Ascending aorta (tissue), 2 donors: ENCODE measurements at places on chromosomes 11 and 22.

DNA sequence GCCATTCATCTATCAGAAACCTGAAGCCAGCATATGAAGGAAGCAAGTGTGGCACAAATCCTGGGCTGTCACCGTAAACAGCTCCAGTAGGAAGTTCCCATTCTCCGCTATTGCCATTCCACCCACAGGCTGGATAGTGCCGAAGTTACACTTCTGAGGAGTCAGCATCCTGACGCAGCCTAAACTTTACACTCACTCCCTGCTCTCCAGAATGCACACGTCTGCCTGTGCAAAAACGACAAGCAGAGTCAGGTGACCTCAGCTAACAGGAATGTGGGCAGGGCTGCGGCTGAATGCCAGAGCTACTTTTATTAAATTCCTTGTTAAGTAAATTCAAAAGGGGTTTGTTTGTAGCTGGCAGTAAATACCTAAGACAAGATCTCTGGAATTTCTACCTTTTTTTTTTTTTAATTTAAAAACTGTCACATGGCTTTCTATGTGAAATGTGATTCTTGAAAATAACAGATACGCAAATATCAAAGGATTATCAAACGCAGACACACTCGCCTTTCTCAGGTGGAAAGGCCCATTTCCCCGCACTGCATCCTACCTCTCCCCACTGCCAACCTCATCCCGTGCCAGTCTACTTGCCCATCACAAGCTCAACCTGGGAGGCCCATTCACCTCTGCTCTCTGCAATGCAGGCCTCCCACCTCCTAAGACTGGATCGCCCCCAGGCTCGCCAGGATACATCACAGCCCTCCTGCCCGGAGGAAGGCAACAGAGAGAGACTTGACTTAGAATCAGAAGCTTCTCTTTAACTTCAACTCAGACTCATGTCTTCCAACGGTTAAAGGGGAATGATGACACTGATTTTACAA, 33.5 kb downstream of the NFRKB start:
- DNase-seq, result no peak

- no peak for DNase-seq
These were observed 139.9 kb downstream of the C11orf91 start for GRCh38 chr11:33560729-33561128.

- DNase-seq, result no peak
These were observed 93.1 kb downstream of the C11orf58 start for GRCh38 chr11:16831316-16832192.

DNA sequence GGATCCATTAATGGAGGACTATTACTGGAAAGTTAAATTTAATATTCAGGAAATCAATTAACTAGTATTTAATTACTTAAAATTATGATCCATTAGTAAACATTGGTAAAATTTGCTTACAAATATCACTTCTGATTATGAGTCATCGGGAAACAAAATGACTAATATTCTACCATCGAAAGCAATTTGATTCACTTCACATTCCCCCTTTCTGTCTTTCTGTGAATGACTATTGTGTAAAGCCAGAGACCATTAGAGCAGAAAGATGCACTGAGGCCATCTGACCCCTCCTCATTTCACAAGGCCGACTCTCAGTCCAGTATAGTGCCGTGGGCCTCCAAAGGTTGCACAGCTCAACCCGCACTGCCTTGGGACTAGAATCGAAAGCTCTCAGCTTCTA, 619.0 kb downstream of the OPCML start:
- DNase-seq, result no peak

- no peak for DNase-seq
These were observed 56.6 kb downstream of the JAM3 start for GRCh38 chr11:134125507-134125906.
